ENCODE measurements at places on chromosomes 7 and 10.
A peak's percentile ranks its signal among the peaks of the same experiment; 100 is the strongest.

DNA sequence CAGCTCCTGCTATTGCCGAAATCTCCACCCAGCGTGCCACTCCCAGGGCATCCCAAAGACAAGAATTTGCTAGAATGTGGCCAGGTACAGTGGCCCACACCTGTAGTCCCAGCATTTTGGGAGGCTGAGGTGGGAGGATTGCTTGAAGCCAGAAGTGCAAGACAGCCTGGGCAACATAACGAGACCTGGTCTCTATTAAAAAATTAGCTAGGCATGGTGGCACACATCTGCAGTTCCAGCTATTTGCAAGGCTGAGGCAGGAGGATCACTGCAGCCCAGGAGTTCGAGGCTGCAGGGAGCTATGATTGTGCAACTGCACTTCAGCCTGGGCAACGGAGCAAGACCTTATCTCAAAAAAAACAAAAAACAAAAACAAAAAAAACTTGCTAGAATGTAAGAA, 73.3 kb upstream of the LYZL2 start:
- no peak for DNase-seq

GRCh38 chr10:100718197-100718742, 27.1 kb upstream of the PAX2 start:
- no peak for DNase-seq

DNA sequence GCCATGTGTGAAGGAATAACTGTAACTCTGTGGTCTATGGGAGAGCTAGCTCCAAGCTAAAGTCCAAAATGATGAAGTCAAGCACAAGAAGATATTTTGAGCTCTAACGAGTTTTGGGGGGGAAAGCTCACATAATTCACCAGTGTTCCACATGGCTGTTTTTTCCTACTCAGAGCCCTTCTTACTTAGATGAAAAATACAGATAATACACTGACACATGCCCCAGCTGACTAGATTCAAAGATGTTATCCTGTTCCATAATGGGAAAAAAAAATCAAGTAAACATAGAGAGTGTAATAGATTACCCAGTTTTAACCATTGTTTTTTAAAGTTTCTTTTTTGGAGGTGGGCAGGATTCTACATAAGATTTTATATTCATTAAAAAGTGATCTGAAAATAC, 86.6 kb downstream of the PRLHR start:
- no peak for DNase-seq

GRCh38 chr7:23696916-23697441, 13.0 kb upstream of the STK31 start:
- DNase-seq = peak; percentile 44

DNA sequence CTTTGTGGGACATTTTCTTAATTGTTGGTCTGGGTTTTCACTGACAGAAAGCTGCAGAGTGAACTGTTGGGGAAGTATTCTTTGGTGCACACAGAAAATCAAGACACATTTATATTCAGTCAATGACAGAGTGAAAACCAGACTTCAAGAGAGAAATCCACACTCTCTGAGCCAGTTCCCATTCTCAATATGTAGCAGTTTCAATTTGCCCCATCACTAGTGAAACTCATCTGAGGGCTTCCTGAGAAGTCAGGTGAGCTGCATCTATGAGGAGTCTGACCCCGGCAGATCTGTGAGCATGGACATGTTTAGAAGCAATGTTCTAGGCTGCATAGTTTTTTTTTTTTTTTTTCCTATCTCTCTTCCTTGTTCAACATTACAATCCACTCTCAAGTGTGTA, 163.7 kb upstream of the AHR start:
- DNase-seq = no peak

DNA sequence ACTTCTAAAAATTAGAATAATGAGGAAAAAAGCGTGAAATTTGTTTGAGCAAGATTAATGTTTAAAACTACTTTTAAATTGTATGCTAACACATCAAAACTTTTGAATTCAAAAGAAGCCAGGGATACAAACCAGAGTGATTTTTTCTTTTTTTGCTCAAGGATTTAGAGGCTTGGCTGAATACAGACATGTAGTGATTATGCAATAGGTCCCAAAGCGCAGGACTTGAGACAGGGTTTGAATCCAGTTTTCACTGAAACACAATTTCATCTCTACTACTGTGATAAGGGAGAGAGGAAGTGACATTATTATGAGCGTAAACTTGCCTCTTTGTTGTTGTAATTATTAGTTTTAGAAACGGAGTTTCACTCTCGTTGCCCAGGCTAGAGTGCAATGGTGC, 207.3 kb downstream of the ZNF33B start:
- no peak for DNase-seq

DNA sequence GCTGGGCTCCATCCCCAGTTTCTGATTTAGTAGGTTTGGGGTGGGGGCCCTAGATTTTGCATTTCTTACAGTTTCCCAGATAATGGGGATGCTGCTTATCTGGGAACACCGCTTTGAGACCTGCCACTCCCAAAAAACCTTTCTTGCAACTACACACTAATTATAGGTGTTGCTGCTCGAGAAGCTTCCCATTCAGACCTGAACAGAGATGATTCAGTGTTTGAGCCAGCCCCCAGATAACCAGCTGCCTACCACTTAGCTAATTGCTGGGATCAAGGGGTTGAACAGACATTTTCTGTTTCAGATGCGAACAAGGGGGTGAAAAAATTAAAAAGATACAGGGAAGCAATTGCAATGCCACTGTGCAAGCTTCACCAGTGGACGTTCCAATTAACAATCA, 448.5 kb downstream of the KCNMA1 start:
- DNase-seq = no peak

GRCh38 chr7:24828891-24829661, 71.8 kb upstream of the GSDME start:
- no peak for DNase-seq

DNA sequence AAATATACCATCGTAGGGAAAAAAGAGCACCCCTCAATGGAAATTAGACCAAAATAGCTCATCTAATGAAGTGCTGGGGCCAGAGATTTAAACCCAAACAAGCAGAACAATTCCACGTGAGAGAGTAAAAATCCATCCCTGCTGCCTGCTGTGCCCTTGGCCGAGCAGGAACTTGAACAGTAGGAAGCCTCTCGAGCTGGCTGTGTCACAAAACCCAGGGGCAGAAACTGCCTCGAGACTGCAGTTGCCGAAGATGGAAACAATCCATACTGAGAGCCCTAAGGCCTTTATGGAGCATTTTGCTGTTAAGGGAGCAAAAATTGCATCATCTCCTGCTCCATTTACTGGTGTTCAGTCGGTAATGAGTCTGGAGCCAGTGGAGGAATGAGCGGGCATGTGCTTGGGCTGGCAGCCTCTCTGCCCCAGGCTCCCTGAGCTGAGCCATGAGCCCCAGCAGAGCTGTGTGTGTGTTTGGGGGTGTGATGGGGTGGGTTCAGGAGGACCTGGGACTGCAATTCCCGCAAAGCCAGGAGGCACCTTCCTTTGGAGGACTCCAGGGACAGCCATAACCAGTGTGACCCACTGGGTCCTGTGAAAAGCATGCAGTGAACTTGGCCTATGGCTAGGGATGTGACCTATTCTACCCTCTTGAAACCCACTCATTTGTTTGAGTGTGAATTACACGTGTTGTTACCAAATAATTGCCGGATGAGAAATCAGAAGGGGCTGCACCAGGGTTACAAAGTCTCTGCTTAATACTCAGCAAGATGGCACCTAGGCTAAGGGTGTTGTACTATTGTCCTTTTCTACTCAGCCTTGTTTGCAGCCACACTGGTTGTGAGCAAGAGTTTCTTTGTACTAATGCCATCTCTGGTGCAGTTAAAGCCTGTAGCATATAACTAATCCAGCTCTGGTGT, 58.3 kb downstream of the CDHR3 start:
- no peak for DNase-seq

DNA sequence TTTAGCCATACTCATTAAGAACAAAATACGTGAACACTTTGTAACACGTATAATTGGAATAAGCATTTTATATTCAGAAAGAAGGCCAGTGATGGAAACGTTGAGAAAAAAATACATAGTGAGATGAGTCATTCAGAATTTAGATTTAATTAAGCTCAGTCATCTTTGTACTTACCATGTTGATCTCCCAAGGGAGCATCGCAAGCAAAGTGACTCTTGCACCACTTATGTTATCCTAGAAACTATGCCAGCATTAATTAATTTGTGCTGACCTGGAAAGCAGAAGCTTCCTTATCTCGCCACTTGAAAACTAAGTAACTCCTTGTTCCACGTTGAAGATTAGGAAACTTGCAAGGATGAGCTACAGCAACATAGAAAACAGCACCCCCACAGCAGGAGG, 9.7 kb upstream of the MPP7 start:
- no peak for DNase-seq

GRCh38 chr10:105965141-105965540, 1199.4 kb downstream of the SORCS1 start:
- DNase-seq = no peak

GRCh38 chr10:113562704-113563103, 9.9 kb downstream of the HABP2 start:
- DNase-seq = no peak

GRCh38 chr7:127927348-127927696, 103.9 kb downstream of the LRRC4 start:
- no peak for DNase-seq

DNA sequence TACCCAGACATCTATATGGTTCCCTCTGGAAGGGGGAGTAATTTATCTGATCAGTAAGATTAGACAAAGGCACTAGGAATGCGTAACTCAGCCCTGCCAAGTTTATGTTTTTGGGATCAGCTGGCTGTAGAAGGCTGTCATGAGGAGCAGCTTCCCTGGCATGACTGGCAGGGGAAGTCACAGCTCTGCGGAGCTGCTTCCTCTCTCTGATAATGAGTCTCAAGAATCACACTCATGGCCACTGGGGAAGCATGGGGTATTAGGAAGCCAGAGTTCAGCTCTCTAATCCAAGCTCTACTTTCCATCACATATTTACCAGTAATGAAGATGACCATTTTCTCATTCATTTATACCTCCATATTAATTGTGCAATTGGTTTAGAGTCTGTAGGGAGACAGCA, 758.9 kb downstream of the GRM8 start:
- DNase-seq = no peak

- DNase-seq = no peak
Measured at GRCh38 chr7:87877366-87878040, 1.2 kb downstream of the DBF4 start.

- no peak for DNase-seq
Measured at GRCh38 chr10:59358576-59358975, 3.8 kb downstream of the FAM13C start.

- no peak for DNase-seq
Measured at GRCh38 chr10:59674215-59674836, 35.3 kb downstream of the SLC16A9 start.

- DNase-seq = no peak
Measured at GRCh38 chr7:38327637-38328036, 54.2 kb upstream of the TARP start.

DNA sequence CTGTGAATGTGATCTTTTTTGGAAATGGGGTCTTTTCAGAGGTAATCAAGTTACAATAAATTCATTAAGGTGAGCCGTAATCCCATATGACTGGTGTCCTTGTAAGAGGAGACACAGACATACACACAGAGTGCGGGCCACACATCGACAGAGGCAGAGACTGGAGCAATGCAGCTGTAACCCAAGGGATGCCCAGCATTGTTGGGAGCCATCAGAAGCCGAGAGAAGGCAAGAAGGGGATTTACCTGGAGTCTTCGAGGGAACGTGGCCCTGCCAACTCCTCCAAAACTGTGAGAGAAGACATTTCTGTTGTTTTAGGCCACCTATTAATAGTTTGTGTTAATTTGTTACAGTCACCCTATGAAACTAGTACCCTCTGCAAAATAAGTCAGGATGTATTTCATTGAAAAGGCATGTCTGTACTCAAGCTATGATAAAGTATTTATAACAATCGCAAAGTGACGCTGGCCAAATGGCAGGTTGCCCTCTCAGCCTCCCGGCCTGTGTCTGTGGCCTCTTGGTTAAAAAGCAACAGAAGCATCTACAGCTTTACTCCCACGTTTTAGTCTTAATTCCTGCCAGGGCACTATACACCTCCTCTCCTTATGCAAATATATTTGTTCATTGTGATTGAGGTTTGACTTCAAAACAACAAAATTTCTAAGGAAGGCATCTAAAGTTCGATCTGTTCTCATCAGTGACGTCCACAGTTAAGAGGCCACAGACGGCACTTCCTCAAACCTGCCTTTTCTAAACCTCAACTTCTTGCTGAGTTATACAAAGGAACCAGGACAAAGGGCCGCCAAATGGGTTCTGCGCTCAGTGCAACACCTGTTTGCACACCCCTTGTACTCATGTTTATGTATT, 46.8 kb downstream of the HIPK2 start:
- no peak for DNase-seq

- DNase-seq = peak; percentile 73
Measured at GRCh38 chr10:22714479-22715289, at the start of gene PIP4K2A. TSS of gene PIP4K2A (minus strand) at chr10:22714578. CDS start at chr10:22714326, 252 bp downstream.

DNA sequence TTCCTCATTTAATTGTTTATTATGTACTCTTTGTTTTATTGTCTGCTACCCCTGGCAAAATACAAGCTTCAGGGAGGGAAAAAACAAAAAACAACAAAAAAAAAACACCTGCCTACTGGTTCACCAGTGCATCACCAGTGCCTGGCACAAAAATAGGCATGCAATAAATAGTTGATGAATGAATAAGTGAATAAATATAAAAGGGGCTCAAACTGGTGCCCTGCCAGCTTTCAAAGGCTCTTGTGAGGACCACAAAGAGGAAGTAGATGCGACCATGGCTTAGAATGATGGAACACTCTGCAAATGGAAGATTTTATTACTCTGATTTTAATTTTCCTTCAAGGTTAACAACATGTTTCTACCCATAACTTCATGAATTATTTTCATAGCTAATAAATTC, 213.0 kb upstream of the INHBA start:
- DNase-seq = no peak

DNA sequence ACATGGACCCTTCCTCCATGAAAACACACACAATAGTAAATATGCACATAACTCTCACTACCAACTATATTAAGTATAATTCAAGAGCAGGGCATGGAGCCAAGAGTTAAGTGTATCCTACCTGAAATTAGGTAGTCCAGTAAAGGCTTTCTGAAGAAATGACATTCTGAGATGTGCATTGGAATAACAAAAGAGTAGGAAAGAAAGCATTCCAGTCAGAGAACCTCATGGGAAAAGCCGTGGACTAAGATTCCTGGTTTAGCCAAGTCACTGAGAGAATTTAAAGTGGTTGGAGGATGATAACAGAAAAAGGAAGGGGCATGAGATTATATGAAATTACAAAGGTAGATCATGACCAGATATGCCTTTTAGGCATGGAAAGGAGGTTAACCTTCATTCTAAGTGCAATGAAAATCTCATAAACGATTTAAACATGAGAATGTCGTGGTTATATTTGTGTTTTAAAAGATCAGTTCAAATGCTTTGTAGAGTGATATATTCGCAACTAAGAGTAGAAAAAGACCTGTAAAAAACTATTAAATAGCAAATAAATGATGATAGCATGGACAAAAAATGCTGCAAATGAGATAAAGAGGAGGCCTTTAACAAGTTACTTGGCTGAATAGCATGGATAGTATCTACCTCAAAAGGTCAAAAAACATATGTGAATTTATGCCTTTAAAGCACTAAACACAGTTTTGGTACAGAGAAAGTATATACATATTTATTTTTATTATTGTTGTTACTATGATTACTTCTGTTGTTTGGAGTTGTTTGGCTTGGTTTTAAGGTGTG, 767.4 kb upstream of the GHITM start:
- DNase-seq = no peak
